ENCODE measurements at places on chromosomes 3 and 15.
A peak's percentile ranks its signal among the peaks of the same experiment; 100 is the strongest.

GRCh38 chr3:111616417-111617105 lies 21.4 kb upstream of the ZBED2 start:
- no peak for DNase-seq

DNA sequence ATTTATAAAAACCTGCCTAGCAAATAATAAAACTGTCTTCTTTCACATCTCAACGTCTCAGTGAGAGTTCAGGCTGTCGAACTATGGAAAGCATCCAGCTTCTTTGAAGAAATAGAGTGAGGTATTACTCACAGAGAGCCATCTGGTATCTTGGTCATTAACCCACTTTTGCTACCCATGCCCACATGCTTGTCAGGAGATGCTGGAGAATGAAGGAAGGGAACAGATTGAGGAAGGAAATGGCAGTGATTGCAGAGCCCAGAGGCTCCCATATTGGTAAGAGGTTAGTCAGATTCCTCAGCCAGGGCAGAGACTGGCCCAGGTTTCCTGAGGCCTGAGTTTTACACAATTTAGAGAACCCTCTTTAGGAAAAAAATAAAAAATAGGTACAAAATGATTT lies 119.1 kb downstream of the B3GALNT1 start:
- no peak for DNase-seq

GRCh38 chr3:161851941-161852566 lies 355.4 kb downstream of the OTOL1 start:
- peak; percentile 67 for DNase-seq

DNA sequence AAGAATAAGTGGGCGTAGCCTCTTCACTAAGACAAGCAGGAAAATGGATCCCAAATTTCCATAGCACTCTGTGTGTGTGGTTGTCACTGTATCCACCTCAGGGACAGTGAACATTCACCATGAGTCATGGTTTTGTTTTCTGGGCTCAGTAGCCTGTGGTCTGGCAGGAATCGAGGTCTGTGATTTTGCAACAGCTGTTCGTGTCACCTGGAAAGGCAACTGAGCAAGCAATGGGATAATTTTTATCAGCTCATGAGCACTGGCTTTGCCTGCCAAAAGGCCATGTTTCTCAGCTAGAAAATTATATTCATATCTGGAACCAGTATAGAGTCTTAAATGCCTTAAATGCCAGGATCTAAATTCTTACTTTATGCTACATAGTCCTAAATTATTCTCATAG lies 60.9 kb downstream of the STRIT1 start:
- peak; percentile 34 for DNase-seq

DNA sequence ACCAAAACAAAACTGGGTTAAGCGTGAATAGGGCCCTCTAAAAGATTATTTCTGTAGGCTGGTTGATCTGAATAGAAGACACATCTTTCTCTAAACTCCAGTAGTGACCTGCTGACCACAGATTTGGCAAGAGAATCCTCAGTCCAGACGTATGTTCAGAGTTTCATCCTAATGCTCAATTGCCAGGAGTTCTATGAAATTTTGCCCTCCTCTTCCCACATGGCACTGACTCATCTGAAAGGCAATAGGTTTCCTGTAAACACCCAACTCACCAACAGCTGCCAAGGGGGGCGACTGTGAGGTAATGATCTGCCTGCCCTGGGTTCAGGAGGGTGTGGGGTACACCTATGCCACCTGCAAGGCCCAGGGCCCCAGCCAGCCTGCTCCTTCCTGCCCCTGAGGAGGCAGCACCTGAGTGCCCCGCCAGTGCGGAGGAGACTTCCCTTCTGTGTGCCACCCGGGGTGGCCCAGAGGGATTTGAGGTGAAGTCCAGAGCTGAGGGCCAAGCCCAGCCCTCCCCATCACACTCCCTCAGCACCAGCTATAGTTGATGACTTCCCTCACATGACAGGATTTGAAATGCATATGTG lies 8.4 kb upstream of the PLA2G4D start:
- no peak for DNase-seq

GRCh38 chr3:181403876-181404660 lies 307.7 kb upstream of the SOX2 start:
- DNase-seq, result no peak

- no peak for DNase-seq
These were observed 22.6 kb upstream of the PEX5L start for GRCh38 chr3:180059356-180059755.

DNA sequence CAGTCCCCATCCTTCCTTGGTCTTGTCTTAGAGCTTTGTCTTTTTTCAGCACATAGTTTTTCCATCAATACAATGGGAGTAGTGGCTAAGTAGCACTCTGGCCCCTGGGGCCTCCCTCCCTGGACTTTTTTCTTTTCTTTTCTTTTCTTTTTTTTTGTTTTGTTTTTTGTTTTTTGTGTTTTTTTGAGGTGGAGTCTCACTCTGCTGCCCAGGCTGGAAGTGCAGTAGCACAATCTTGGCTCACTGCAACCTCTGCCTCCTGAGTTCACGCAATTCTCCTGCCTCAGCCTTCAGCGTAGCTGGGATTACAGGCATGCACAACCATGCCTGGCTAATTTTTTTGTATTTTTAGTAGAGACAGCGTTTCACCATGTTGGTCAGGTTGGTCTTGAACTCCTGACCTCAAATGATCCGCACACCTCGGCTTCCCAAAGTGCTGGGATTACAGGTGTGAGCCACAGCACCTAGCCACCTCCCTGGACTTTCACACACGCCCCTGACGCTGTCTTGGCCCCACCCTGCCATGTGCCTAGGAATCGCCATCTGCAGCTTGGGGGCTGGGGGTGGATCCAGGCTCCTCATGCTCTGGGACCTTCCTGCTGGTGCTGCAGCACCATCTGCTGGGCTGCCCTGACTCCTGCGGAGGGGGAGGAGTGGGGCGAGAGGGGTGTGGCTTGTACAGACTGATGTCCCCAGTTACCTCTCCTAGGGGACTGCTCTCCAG lies 2.8 kb downstream of the C15orf39 start:
- DNase-seq, result peak; percentile 95

- no peak for DNase-seq
These were observed 160.7 kb upstream of the TSC22D2 start for GRCh38 chr3:150247441-150247840.

DNA sequence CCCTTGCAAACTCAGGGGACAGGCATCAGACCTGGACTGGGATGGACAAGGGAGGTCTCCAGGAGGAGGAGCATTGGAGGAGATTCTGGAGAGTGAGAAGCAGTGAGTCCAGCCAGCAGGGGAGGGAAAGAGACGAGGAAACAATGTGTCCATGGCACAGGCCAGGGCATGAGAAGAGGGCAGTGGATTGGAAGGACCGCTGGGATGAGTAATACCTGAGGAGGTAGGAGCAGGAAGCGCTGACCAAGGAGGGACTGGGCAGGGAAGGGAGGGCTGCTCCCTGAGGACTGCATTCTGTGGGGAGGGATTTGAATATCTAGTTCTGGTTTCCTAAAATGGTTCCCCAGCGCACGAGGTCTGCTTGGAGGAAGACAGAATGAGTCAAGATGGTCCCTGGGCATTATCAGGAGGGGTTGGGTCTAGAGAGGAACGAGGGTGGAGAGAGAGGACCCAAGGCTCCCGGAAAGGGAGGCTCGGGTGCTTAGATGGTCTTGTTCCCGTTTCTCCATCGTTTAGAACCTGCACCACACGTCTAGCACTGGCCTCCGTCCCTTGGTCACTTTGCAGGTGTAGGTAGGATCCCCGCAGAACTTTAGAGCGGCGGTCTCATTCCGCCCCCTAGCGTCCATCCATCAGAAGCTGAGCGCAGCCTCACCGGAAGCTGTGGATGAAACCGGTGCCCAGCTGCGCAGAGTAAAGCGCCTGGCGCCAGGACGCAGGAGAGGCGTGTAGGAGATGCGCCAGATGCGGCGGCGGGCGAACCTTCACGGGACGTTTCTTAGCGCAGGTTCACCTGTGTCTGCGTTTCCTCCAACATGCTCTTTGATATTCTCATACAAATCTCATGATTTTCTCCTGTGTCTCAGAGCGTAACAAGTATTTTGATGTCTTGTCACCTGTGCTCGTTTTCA lies 190.7 kb upstream of the NDN start:
- DNase-seq, result peak; percentile 71

GRCh38 chr15:74776821-74777768 lies 4.8 kb upstream of the CSK start:
- DNase-seq, result no peak

DNA sequence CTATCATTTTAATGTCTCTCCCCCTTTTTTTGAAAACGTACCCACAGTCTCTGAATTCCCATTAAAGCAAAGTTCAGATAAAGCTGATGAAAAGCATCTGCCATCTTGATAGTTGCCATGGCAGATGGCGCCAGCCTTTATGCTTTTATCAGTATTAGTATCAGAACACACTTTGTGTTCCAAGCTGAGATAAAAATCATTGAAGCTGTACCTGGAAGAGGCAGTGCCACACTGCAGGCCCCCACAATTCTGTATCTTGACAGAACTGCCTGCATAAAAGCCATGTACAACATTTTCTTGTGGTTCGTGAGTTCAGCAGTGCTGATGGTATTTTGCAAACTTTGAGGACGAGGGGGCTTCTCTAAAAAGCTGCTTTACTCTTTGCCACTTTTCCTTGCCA lies 311.7 kb downstream of the SATB1 start:
- no peak for DNase-seq

DNA sequence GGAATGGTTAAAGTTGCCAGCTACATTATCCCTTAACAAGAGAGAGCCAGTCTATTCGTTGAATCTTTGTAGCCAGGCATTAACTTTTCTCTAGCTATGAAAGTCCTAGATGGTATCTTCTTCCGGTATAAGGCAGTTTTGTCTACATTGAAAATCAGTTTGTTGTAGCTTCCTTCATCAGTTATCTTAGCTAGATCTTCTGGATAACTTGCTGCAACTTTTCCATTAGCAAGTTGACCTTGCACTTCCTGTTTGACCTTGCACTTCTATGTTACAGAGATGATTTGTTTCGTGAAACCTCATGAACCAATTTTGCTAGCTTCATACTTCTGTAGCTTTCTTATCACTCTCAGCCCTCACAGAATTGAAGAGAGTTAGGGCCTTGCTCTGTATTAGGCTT lies 24.1 kb downstream of the TOPAZ1 start:
- no peak for DNase-seq

- DNase-seq, result no peak
These were observed 198.3 kb downstream of the OPA1 start for GRCh38 chr3:193791041-193792032.

DNA sequence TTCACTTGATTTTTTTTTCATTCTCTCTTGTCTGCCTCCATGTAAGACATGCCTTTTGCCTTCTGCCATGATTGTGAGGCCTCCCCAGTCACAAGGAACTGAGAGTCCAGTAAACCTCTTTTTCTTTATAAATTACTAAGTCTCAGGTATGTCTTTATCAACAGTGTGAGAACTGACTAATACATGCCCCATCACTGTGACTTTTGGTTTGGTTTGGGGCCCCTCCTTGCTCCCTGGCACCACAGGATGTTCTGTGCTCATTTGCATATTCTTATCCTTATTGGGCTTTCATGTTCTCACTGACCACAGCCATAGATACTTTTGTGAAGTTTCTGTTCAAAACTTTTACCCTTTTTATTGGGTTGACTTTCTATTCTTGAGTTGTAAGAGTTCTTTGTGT lies 3.8 kb upstream of the PRR20G start:
- no peak for DNase-seq

DNA sequence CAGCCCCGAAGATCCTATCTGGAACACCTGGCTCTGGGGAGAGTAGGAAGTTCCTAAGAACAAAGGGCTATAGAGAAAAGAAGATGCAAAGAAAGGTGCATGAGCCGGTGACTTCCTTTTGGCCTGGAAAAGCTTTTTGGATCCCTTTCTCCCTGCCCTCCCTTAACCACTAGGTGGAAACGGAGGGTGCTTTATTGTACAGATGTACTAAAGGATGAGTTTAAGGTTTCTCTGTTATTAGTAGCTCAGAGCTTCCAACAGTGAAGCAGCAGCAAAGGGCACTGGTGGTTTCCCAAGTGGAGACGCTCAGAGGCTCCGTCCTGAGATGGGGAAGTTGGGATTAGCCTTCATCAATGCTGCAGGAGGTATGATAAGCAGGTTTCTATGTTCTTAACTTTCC lies 5.9 kb upstream of the ADGRG7 start:
- DNase-seq, result peak; percentile 15

DNA sequence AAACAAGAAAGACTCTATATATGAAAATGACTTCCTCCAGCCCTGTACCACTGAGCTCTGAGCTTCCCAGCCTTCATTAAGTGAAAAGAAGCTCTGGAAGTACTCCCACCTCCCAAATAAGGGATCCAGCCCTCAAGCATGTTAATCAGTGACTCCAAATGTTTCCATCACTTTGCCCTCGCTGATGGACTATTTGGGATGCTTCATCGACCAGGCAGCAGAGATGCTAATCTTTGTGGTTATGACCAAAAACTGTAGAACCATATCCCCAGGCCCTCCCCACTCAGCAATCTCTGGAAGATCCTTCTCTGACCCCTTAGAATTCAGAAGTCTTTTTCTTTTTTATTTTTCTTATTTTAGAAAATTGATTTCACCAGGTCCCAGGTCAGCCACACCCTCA lies 2.3 kb upstream of the CTDSPL start:
- no peak for DNase-seq

GRCh38 chr3:65783117-65783516 lies 255.6 kb downstream of the MAGI1 start:
- no peak for DNase-seq
